ENCODE measurements at places on chromosomes 3 and 15. TPM values are rescaled to one million over a fixed set of nuclear protein-coding genes. Genes with fewer than 3 reads are reported as not detected.
A peak's percentile ranks its signal among the peaks of the same experiment; 100 is the strongest.

DNA sequence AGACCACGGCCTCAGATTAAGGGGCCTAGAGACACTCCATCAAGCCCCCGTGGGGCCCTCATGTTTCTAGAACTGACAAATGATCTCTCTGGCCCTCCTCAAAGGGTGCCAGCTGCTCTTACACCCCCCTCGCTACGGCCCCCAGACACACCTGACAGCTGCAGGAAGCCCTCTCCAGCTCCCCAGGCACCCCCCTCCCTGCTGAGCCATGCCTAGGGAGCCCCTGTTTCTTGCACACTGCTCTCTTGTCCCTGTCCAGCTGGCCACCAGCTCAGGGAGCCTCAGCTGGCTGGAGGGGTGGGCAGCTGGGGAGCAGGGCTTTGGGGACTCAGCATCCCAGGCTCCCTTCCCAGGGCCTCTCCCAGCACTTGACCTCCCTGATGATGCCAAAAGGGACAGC is 14.8 kb downstream of the TNK2 start:
- H3K4me3 ChIP-seq, result no peak overlapping the region
- H3K4me1 ChIP-seq, result peaks cover 53% of the 10 kb centered on the region
- H3K36me3 ChIP-seq, result no peaks in the 10 kb centered on the region
- peak overlapping the region; percentile 78 for H3K27ac ChIP-seq
- no peaks in the 10 kb centered on the region for H3K27me3 ChIP-seq
- DNase-seq, result no peak

GRCh38 chr3:47161983-47162696 is 1.8 kb downstream of the SETD2 start:
- DNase-seq, result no peak
- peaks cover 57% of the 10 kb centered on the region for H3K4me1 ChIP-seq
- H3K27me3 ChIP-seq, result no peaks in the 10 kb centered on the region
- H3K4me3 ChIP-seq, result peak overlapping the region; percentile 95
- no peaks in the 10 kb centered on the region for H3K36me3 ChIP-seq

DNA sequence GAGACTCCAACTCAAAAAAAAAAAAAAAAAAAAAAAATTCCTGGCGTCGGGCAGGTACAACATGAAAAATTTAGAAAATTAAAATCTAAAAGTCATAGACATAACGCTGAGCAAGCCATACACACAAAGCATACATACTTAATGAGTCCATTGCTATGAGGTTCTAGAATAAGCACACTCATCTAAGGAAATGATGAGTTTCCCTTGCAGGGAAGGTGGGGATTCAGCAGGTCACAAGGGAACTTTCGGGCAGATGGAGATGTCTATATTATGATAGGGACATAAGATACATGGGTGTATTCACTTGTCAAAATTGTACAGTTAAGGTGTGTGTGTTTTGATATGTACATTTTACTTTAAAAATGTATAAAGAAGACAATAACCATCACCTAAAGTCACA is 120.2 kb upstream of the LIPC start:
- H3K4me1 ChIP-seq, result peaks cover 6% of the 10 kb centered on the region
- H3K36me3 ChIP-seq, result no peaks in the 10 kb centered on the region
- H3K27ac ChIP-seq, result no peak overlapping the region

- H3K4me1 ChIP-seq, result no peaks in the 10 kb centered on the region
- no peak overlapping the region for H3K4me3 ChIP-seq
- H3K27me3 ChIP-seq, result peaks cover 2% of the 10 kb centered on the region
- DNase-seq, result no peak
Measured at GRCh38 chr3:145188079-145188770, 972.8 kb downstream of the PLOD2 start.

DNA sequence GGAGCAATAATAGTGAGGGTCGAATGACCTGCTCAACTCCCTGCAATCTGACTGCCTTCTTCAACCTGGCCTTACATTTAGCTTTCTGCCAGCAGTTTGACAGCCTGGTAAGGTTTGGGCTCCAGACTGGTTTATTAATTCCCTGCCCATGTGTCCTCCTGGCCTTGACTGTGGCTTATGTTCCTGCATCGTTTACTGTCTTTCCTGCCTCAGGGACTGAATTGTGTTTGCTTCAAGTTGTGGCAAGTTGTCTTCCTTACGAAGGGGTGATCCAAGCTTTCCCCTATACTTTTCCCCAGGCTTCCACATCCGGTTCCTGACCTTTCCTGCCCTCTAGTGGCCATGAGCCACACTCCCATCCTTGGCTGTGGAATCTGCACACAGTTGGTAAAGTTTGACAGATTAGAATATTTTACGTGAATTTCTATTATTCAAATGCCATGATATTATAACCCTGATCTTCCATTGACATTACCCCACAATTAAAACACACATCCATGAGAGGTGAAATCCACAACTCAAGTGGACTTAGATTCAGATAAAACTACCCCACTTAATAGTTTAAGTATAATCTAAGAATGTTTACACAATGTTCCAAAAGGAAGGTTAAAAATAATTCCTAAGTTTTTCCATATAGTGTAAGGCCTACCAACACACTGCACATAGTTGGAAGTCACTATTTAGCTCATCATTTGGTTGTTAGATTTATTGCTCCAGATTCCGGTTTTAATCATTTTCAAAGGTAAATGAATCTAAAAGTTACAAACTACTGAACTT is 95.7 kb downstream of the NEDD4 start:
- H3K4me3 ChIP-seq, result no peak overlapping the region
- DNase-seq, result no peak
- peak overlapping the region; percentile 70 for H3K27ac ChIP-seq
- peaks cover 31% of the 10 kb centered on the region for H3K4me1 ChIP-seq
- H3K27me3 ChIP-seq, result no peaks in the 10 kb centered on the region

Gene CASR
- total RNA-seq, result not detected

Gene C3orf20
- not detected for total RNA-seq

DNA sequence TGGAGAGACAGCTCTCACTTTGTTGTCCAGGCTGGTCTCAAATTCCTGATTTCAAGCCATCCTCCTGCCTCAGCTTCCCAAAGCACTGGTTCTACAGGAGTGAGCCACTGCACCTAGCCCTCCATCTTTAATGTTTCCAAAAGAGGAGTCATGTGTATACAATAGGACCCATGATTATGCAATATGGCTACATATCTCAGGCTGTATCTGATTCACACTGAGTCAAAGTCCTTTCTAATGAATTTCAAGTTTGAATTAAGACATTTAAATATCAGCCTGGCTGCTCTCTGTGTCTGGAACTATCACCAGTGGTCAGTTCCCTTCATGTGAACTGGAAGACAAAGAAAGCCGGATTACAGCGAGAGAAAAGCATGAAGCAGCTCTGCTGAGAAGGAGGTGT is 90.5 kb downstream of the MINAR1 start:
- H3K4me1 ChIP-seq, result no peaks in the 10 kb centered on the region
- no peaks in the 10 kb centered on the region for H3K36me3 ChIP-seq
- peaks cover 8% of the 10 kb centered on the region for H3K27me3 ChIP-seq
- no peak overlapping the region for H3K27ac ChIP-seq
- H3K4me3 ChIP-seq, result no peak overlapping the region
- no peak for DNase-seq

Gene MESP2
- total RNA-seq, result not detected

- H3K4me1 ChIP-seq, result peaks cover 3% of the 10 kb centered on the region
- peaks cover 63% of the 10 kb centered on the region for H3K36me3 ChIP-seq
- H3K27ac ChIP-seq, result no peak overlapping the region
- DNase-seq, result no peak
Measured at GRCh38 chr3:47083786-47084185, 80.1 kb downstream of the SETD2 start.

DNA sequence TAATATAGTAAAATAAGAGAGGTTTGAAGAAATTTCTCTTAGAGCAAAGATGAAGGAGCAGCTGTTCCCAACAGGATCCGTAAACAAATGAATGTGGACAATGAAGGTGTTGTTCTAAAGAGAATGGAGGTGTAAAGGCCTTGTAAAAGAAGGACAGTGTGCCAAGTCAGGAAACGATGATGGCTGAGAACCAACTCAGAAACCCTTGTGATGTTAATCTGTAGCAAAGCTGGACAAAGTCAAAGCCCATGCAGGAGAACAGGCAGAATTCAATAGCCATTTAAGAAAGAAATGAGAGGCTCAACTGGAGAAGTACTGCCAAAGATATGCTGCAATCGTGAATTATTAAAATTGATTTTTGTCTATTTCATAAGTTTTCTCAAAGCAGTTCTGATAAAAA is 192.2 kb downstream of the MBNL1 start:
- H3K36me3 ChIP-seq, result peaks cover 28% of the 10 kb centered on the region
- no peaks in the 10 kb centered on the region for H3K27me3 ChIP-seq
- no peak overlapping the region for H3K4me3 ChIP-seq
- no peak overlapping the region for H3K27ac ChIP-seq

GRCh38 chr3:43316783-43317460 is 30.6 kb downstream of the SNRK start:
- DNase-seq, result no peak
- H3K27ac ChIP-seq, result peak overlapping the region; percentile 87
- no peaks in the 10 kb centered on the region for H3K27me3 ChIP-seq
- H3K4me3 ChIP-seq, result no peak overlapping the region
- H3K36me3 ChIP-seq, result peaks cover 16% of the 10 kb centered on the region
- peaks cover 34% of the 10 kb centered on the region for H3K4me1 ChIP-seq

GRCh38 chr3:50164984-50165909 is 10.1 kb downstream of the SEMA3F start:
- no peaks in the 10 kb centered on the region for H3K27me3 ChIP-seq
- H3K4me1 ChIP-seq, result peaks cover 50% of the 10 kb centered on the region
- no peak overlapping the region for H3K4me3 ChIP-seq
- DNase-seq, result no peak

Gene ARHGAP31
- 49.7 TPM for total RNA-seq

GRCh38 chr3:45611628-45612081 is 17.1 kb downstream of the LIMD1 start:
- no peaks in the 10 kb centered on the region for H3K27me3 ChIP-seq
- H3K4me1 ChIP-seq, result peaks cover 60% of the 10 kb centered on the region

GRCh38 chr15:38740206-38740605 is 175.6 kb upstream of the RASGRP1 start:
- H3K4me1 ChIP-seq, result peaks cover 38% of the 10 kb centered on the region
- H3K27me3 ChIP-seq, result peaks cover 2% of the 10 kb centered on the region
- no peak for DNase-seq
- H3K4me3 ChIP-seq, result no peak overlapping the region

DNA sequence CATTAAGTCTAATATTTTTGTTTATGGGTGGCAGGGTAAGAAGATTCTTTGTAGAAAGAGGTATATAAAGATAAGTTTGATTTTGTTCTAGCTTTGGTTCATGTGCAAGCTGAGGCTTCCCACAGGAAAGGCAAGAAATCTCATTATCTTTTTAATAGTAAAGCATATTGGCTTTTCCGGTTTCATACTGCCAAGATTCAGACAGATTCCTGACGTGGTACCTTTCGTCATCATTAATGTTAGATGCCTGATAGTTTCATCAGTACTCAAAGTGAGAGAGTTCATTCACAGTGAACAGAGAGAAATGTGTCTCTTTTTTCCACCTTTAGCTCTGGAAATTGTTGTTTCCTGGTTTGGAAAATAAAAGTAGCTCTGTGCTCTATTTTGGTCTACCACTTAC is 16.5 kb downstream of the TPM1 start:
- H3K27me3 ChIP-seq, result no peaks in the 10 kb centered on the region
- DNase-seq, result no peak
- H3K4me1 ChIP-seq, result peaks cover 62% of the 10 kb centered on the region
- peak overlapping the region; percentile 66 for H3K27ac ChIP-seq
- no peak overlapping the region for H3K4me3 ChIP-seq
- peaks cover 81% of the 10 kb centered on the region for H3K36me3 ChIP-seq

- H3K27ac ChIP-seq, result no peak overlapping the region
- H3K27me3 ChIP-seq, result peaks cover 64% of the 10 kb centered on the region
- H3K36me3 ChIP-seq, result no peaks in the 10 kb centered on the region
- H3K4me3 ChIP-seq, result peak overlapping the region; percentile 43
Measured at GRCh38 chr3:186194451-186194811, 85.5 kb upstream of the ETV5 start.

Gene CCR1
- total RNA-seq, result not detected

DNA sequence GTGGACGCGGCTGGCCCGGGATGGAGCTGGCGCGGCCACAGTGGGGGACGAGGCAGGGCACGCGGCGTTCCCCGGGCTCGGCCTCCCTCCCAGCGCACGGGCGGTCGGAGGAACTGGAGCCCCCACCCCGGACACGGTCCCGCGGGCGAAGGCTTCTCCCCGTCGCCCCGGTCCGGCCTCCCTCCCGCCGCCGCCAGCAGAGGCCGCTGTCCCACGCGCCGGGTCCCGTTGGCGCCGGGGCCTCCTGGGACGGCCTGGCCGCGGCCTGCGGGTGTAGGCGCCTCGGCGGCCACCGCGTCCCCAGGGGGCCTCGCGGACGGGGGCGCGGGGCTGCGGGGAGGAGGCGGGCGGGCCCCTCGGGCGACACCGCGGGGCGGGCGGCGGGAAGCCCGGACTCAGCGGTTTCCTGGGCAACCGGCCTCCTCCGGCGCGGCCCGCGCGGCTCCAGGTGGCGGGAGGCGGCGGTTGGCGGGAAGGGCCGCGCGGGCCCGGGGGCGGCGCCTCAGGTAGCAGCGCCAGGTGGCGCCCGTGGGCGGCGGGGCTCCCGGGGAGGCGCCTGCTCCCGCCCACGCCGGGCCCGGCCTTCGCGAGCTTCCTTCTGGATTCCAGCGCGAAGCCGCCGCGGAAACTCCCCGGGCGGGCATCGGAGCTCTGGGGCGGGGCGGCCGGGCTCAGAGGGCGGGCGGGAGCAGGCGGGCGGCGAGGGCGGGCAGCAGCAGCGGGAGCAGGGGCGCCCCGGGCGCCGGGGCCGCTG is 26.7 kb downstream of the MELTF start:
- H3K27ac ChIP-seq, result no peak overlapping the region
- peaks cover 6% of the 10 kb centered on the region for H3K4me1 ChIP-seq
- no peak overlapping the region for H3K4me3 ChIP-seq
- H3K36me3 ChIP-seq, result peaks cover 2% of the 10 kb centered on the region
- DNase-seq, result peak; percentile 93

Gene IL17RB
- total RNA-seq, result 0.24 TPM

Gene PLA2G4E
- total RNA-seq, result not detected

Data from osteocyte (in vitro differentiated cells).